ENCODE measurements at places on chromosomes 16 and 17.
A peak's percentile ranks its signal among the peaks of the same experiment; 100 is the strongest.

- DNase-seq, result no peak
Measured at GRCh38 chr16:64872101-64872500, 249.8 kb downstream of the CDH11 start.

GRCh38 chr16:66899945-66900710 lies 18.6 kb downstream of the CDH16 start:
- peak; percentile 78 for DNase-seq

DNA sequence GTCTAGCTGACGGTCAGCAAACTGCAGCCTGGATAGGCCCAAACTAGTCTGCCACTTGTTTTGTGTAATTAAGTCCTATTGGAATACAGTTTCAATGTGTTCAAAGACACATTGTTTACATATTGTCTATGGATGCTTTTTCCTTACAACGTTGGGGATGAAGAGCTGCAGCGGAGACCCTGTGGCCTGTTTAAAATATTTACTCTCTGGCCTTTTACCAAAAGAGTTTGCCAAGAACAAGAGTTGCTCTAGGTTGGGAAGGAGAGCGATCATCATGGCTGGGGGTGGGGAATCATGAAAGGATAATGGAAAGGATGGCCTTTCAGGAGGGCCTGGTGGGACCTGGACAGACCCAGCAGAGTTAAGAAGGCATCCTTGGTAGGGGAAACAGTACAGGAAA lies 274.9 kb upstream of the ZFHX3 start:
- no peak for DNase-seq

DNA sequence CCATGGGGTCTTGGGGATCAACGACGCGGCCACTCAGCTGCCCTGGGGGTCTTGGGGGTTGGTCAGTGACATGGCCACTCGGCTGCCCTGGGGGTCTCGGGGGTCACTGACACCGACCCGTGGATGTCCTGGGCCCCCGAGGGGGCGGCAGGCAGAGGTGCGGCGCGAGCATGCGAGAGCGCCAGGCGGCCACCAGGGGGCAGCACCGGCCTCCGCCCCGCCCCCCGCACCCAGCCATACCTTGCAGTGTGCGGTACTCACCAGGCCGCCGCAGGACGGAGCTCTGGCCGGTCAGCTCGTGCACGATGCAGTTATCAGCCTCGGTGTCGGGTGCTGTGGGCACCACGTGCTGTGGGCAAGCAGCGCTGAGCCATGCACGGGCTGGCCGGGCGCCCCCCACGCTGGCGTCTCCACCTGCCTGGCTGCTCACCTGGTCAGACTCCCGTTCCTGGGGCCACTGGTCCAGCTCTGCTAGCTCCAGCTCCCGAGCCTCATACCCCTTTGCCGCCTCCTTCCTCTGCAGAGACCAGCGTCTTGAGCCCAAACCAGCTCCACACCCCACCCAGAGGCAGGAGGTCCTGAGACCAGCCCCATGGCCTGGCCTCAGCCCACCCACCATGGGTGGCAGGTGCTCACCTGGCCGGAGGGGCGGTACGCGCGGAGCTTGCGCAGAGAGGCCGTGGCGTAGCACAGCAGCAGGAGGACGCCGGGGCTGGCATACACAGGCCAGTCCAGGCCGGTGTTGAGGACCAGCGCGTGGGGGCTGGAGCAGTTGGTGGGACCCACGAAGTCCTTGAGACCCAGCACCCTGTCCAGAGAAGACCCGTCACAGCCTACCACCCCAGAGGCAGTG lies 31.2 kb downstream of the CTU2 start:
- DNase-seq, result peak; percentile 75

- peak; percentile 55 for DNase-seq
Measured at GRCh38 chr17:39591958-39592954, 15.5 kb downstream of the NEUROD2 start.

GRCh38 chr17:1765576-1765975 lies 3.7 kb downstream of the SERPINF1 start:
- no peak for DNase-seq

GRCh38 chr17:41060052-41060604 lies at the start of gene KRTAP2-3:
TSS of gene KRTAP2-3 (minus strand) at chr17:41060114. CDS start at chr17:41060050, 64 bp downstream.
- DNase-seq, result peak; percentile 81

DNA sequence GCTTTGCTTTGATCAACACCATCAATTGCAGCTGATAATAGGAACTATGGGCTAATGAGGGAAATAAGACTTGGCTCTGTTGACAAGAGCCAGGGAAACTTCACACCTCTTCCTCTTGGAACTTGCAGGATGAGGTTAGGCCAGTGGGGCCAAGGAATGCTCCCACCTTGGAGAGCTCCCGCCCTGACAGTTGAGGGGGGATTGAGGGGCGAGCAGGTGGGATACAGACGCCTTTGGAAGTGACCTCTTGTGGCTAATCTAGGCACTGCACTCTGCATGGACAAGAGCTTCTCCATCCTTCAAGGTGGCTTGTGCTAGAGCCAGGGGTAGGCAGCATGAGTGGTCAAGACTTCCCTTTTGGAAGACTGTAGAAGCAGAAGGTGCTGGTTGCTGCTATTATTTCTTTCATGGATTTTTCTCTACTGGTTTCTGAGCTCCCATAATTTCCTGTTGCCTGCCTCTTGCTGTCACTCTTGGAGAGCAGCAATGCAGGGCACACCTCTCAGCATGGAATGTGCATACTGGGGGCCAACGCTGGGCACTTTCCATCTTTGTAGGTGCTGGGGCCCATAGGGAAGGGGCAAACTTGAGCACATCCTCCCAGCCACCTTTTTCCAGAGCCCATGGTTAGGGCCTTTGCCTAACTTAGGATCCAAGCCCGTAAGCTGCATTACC lies 2.3 kb upstream of the PHF12 start:
- DNase-seq, result no peak

DNA sequence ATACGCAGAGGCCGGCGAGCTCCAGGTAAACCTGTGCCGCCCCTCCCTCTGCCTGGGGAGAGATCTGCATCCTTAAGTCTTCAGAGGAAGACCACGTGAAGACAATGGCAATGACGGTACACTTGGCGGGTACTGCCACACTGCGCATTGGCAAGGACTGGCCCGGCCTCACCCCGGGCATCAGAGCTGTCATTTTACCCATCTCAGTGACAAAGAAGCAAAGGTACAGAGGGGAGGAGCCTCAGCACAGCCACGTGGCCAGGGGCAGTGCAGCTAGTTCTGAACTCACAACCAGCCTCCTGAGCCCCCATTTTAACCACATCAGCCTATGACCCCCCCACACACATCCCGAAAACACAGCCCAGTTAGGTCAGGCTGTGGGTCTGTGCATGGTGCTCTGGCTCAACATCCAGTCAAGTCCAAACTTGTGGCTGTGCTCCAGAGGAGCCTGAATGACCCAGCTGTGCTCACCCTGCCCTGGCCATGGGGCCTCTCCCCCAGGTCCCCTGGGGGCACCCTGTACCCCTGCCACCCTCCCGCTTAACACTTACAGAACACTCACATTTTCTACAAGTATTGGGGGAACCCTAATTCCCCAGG lies 80.6 kb downstream of the C16orf95 start:
- no peak for DNase-seq

DNA sequence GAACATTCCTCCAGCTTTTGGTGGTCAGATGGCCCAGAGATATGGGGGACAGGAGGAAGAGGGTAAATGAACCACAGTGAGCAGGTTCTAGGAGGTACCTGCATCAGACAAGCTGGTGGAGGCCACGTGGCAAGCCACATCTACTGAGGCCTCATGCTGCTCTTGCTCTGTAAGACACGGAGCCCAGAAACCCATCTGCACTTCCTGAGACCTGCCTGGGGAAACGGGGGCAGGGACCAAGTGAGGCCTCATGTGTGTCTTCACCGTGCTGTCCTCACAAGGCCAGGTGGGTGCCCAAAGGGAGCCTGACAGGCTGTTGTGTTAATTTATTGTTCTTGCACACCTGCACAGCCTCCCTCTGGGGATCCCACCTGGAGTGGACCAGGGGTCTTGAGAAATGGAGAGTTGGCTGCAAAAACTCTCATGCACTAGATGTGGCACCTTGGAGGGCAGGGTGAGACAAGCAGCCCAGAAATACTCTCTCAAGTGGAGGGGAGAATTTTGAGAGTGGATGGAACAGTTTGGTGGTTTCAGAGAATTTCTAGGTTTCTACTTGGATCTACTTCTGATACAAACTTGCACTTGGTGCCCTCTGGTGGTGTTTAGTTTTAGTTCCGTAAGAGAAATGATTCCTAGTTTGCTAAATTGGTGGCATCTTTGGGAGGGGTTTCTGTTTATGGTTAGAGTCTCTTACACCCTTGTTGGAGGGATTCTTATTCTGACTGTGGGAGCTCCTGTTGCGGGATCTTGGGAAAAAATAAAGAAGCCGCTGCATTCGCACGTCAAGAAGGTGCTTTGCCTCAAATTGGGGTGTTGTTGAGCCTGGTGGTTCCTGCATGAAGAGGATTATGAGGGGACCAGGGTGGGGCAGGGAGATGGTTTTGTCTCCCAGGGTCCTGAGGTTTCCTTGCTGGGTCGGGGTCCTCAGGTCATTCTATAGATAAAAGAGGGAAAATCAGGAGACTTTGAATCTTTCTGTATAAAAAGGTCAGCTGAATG lies 47.5 kb downstream of the SLC6A2 start:
- peak; percentile 49 for DNase-seq

DNA sequence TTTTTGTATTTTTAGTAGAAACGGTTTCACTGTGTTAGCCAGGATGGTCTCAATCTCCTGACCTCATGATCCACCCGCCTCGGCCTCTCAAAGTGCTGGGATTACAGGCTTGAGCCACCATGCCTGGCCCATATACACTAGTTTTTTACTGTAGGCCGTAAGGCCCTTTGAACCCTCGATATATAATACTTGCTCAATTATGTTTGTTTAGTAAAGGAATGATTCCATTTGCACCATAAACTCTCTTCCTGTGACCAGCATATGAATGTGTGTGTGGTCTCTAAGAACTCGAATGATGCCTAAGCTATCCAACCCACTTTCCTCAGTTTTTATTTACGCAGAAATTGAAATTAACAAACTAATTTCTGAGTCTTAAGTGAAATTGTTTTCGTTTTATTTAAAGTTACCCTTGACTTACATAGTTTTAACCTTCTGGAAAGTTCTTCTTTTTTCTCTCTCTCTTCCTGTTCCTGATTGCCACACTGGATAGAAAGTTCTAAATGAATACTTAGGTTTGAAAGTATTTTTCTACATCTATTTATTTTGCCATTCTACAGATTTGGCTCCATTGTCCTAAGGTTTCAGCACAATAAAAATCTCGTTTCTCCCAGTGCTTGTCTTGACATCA lies 37.9 kb downstream of the PIGL start:
- DNase-seq, result no peak

- DNase-seq, result no peak
Measured at GRCh38 chr17:76683921-76684745, 26.6 kb downstream of the MXRA7 start.

DNA sequence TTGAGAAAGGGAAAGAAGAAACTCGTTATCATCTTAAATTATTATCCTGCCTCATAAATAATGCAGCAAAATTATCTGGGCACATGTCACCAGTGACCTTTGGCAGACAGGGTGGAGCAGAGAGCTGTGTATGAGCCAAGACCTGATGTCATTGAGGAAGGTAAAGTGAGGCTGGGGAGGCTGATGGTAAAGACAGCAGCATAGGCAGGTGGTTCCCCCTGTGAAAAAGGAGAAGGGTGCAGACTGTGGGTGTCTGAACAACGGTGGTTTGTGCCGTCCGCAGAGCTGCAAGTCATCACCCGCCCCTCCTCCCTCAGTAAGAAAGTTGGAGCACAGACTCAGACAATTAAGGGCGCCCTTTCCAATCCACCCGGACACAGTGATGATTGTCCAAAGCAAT lies 30.8 kb upstream of the METTL16 start:
- no peak for DNase-seq

GRCh38 chr16:12319428-12320035 lies 343.0 kb downstream of the SNX29 start:
- DNase-seq, result no peak

DNA sequence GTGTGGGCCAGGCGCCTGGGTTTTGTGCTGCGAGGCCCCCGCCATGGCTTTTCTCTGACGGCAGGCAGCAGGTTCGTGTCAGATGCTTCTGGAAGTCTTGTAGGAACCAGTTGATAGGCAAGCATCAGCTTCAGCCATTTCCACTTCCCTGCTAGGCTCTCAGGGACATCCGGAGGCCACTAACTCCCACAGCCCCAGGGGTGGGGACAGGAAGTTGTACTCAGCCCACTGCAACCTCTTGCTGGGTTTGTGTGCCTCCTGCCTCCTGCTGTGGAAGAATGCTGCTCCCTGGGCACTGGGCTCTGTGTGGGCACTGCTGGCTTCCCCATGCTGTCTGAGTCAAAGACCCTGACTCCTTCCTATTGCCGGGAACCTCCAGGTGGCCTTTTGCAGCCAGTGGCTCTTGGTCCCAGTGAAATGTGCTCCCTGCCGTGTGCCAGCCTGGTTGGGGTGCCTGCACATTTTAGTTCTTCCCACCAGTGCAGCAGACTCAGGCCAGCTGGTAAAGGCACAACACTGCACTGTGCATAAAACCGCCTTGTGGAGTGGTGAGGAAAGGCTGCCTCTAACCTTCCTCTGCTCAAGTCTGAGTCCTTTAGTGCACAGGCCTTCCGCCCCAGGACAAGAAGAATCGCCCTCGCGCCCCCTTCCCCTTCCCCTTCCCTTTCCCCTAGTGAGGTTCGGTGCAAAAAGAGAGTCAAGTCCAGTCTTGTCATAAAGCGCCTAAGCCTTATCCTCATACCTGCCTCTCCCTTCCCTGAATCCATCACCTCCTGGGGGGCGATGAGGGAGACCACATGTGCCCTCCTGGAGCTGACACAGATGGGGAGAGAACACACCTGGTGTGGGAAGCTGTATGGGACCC lies 16.6 kb downstream of the LDHD start:
- no peak for DNase-seq

DNA sequence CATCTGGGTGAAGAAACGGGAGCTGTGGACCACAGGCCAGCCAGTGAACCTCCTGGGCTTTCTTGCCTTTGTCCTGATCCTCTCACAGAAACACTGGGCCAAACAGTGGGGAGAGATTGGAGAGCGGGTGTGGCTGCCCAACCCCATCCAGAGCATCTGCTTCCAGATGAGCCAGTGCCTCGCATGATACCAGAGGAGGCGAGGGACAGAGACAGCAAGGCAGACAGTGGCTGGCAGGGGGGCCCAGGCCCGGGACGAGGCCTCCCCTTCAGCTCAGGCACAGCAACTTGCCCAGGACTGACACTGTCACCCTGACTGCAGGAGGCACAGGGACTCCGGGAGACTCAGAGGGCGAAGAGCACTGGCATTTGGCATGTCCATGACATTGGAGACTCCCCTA lies 12.0 kb downstream of the ARHGEF15 start:
- no peak for DNase-seq

GRCh38 chr16:81616321-81617020 lies 162.6 kb upstream of the PLCG2 start:
- no peak for DNase-seq

DNA sequence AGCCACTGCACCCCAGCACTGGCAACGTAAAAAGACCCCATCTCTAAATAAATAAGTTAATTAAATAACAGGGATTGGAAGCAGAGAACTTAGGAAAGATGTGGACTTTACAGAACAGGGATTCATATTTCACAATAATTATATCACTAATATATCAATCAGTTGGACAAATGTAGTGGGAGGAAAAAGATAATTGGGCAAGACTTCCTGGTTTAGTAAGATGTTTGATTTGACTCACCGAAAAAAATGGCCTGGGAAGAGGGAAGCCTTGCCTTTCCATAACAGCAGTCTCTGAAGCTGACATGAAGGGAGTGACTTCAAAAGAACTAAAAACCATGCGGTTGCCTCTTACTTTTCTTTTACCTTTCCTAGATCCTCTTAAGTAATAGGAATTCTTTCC lies 15.2 kb upstream of the C17orf78 start:
- DNase-seq, result peak; percentile 58

- no peak for DNase-seq
Measured at GRCh38 chr17:51888816-51889215, 269.7 kb downstream of the CA10 start.

GRCh38 chr16:30839523-30840227 lies 52.7 kb upstream of the ZNF629 start:
- no peak for DNase-seq

GRCh38 chr16:71192387-71192786 lies 38.1 kb downstream of the HYDIN start:
- no peak for DNase-seq

Measured in RWPE1 (cell line).